ENCODE measurements at places on chromosomes 11 and 22.

GRCh38 chr11:62012832-62013461 is 45.5 kb upstream of the FTH1 start:
- no peak for DNase-seq

GRCh38 chr11:70470127-70470526 is 71.8 kb downstream of the CTTN start:
- no peak for DNase-seq

GRCh38 chr11:85182441-85183387 is 444.4 kb downstream of the DLG2 start:
- DNase-seq: no peak

- DNase-seq: no peak
Observed at GRCh38 chr11:77113382-77114088, 10.9 kb downstream of the OMP start.

DNA sequence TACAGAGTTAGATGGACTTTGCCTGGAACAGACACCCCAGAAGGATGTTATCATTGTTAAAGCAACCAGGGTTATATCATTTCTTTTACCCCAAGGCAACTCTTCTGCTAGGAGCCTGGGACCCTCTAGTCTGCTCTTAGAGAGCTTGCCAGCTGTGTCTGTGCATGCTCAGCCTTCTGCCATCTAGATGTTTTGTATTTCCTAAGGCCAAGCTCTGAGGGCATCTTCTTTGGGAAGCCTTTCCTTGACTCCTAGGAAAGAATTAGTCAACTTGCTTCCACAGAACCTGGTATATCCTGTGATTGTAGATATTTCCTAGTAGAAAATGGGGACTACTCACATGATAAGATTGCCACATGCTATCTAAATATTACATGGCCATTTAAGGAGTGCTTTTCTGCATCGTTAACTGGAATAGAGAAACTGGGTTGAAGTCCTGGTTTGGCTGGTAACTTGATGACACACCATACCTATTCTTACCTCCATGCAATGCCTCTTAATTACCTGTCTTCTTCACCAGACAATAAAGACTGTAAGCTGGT is 87.6 kb downstream of the STIM1 start:
- DNase-seq: no peak

DNA sequence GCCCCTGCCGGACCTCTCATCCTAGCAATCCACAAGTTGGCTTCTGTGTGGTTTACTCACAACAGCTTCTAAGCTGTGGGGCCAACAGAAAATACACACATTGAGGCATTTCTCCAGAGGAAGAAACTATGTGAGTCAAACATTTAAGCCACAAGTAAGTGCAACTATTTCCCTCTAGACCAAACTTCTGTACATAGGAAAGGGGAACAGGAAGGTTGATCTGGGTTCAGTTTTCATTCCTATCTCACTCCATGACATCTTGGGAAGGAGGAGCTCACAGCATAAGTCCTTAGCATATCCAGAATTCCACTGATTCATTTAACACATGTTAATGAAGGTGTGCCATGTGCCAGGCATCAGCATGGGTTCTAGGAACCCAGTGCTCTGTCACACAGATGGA is 72.8 kb upstream of the PICALM start:
- DNase-seq: no peak

GRCh38 chr11:20937826-20938225 is 268.4 kb downstream of the NELL1 start:
- DNase-seq: no peak

DNA sequence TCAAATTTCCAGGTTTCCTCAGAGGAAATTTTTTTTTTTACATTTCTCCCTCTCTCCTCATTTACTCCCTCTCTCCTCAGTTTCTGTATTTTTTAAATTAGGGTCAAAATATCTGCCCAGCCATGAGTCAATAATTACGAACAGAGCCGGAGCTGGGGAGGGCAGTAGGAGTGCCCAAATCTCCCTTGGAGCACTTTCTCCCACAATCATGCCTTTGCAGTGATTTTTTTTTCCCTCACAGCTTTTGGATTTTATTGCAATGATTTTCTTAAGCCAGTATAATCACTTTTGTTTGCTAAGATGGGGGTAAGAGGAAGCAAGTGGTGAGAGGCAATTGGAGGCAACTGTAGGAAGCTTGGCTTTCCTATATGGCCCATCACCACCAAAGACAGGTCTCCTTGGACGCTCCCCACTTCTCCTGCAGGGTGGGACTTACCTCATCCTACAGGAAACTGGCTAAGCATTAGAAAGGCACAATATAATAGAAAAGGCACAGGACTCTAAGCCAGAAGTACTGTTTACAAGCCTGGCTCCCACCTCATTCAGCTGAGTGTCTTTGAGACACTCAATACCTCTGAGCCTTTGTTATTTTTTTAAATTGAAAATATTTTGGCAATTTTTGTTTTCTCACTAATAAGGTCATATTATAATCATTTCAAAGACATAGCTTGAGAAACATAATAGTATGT is 192.6 kb upstream of the PITPNB start:
- DNase-seq: no peak

GRCh38 chr22:27892064-27892463 is 27.0 kb downstream of the PITPNB start:
- DNase-seq: no peak

- DNase-seq: no peak
Observed at GRCh38 chr22:45180146-45180679, 16.5 kb downstream of the NUP50 start.

- no peak for DNase-seq
Observed at GRCh38 chr11:58659404-58659803, 36.9 kb downstream of the CNTF start.

DNA sequence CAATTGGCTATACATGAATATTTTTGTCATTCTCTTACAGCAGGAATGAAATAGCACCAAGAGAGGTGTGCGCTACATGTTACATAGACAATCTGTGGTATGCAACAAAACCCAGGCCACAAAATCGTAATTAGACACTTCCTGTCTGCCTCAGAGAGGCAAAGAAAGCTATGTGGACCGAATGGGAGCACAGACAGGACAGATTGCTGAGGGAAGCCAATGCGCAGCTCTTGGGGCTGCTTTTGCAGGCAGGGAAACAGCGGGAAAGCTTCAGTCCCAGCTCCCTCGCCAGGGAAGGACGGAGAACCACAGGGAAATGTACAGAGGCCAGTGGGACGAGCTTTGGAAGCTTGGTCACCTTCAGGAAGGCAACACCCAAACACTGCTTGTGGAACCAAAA is 40.9 kb downstream of the SERPINH1 start:
- no peak for DNase-seq

GRCh38 chr11:58070585-58070984 is 39.8 kb downstream of the OR6Q1 start:
- DNase-seq: no peak

DNA sequence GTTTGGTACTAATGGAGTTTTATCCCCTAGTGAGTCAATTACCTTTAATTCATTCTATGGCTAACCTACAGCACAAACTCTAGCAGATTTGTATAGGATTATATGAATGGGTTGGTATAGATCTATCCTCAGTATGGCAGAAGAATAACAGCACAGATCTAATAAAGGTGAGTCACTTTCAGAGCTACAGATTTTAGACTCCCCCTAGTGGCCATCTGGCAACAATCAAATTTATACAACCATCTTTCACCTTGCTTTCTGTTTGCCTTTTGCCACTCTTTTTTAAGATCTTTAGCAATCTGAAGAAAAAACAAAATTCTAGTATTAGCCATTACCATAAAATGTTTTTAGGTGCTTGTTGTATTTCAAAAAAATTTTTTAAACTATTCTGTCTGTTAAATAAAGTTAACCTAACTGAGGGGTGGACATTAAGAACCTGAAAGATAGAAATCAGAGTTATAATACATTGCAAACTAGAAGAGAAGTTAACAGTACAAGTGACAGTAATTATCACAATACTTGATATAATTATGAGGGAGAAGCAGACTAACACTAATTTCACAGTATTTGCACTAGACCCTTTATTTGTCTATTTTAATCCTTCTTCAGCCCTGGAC is 25.8 kb downstream of the DDIAS start:
- DNase-seq: no peak

DNA sequence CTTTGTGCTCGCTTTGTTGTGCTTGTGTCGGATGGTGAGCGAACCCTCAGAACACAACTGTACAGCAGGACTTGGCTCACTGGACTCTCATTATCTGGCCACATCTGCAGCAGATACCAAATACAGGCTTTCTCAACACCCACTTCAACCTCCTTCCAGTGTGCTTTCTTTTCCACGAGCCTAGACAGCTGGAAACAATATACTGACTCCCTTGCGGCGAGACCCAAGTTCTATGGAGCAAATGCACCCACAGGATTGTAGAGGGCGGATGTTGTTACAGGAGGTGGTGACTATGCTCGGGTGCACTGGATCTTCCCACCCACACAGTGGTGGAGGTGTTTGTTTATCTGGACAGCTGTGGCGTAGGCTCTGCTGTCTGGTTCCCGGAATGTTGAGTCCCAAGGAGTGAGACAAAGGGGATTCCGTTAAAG is 204.3 kb downstream of the TENM4 start:
- DNase-seq: no peak

GRCh38 chr11:36346562-36347383 is 50.7 kb downstream of the PRR5L start:
- no peak for DNase-seq

- peak; percentile 79 for DNase-seq
Observed at GRCh38 chr11:1652771-1653540, 23.4 kb downstream of the KRTAP5-5 start.

DNA sequence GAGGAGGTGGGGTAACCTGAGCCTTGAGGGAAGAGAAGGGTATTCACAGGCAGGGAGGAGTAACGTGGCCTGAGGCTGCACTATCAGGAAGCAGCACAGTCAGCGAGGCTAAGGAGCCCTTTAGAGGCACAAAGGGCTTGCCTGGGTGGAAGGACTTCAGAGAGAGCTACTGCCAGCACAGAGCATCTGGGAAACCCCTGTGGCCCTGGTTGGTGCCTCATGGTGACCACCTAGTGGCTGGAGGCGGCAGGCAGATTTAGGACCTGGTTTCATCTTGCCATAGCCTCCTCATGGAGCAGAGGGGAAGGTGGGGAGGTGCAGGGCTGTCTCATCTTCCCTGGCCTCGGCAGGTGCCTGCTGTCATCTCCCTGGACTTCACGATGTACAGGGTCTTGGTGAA is 64.5 kb downstream of the MPPED1 start:
- DNase-seq: no peak

GRCh38 chr11:85164743-85165142 is 462.4 kb downstream of the DLG2 start:
- no peak for DNase-seq

GRCh38 chr11:17613428-17613962 is 66.4 kb downstream of the OTOG start:
- no peak for DNase-seq

- DNase-seq: no peak
Observed at GRCh38 chr11:111123463-111124398, 121.8 kb upstream of the POU2AF2 start.

DNA sequence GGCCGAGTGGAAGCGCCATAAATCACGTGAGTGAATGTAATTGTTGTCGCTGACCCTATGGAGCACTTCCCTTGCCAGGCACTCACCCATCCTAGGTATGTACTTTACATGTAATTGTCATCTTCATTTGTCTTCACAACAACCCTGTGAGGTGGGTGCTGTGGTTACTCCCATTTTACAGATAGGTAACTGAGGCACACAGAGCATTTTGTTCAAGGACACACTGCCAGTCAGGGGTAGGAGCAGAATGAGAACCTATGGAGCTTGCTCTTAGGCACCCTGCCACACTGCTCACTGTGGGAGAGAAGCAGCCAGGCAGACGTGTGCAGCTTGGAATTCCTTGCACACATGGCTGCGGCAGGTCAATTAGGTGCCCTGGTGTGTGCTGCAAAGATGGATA is 785 bp upstream of the EFCAB6 start:
- DNase-seq: no peak

DNA sequence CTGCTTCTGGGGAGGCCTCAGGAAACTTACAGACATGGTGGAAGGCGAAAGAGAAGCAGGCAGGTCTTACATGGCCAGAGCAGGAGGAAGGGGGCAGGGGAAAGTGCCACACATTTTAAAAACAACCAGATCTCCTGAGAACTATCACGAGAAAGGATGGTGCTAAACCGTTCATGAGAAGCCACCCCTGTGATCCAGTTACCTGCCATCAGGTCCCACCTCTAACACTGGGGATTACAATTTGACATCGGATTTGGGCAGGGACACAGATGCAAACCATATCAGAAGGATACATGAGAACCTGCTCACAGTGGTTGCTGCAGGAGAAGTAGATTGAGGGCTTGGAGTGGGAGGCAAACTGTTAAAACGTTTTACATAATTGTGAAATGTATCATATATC is 152.2 kb downstream of the ADAMTS15 start:
- DNase-seq: no peak

DNA sequence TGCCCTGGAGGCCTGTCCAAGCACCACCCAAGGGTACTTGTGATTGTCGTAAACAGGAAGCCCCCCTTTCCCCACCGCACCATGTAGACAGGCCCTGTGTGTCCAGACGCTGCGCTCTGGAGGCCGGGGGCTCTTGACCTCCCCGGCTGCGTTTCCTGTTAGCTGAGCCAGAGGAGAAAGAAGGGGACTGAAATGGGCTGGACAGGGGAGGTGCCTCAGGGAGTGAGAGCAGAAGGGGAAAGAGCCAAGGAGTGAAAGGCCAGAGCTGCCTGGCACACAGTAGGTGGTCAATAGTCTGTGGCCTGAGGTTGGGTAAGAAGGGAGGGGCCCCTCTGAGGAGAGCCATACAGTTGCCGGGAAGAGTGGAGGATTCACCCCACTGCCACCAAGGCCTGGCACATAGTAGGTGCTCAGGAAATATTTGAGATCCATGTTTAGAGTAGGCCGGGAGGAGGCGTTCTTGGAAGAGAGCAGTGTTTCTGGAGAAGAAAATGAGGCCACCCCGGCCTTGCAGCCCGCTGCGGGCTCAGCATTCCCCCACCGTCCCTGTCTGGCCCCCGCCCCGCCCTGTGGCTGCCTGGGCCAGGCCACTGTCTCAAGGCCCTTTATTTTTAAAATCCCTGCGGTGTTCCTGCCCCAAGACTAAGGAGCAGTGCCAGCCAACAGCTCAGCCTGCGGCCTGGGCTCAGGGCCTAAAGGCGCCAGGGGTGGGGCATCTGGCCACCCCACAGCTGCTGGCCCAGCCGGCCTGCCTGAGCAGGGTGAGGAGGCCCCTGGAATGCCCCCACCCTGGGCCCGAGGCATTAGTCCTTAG is 13.6 kb upstream of the CDC42EP1 start:
- no peak for DNase-seq

GRCh38 chr22:23199159-23199558 is 18.9 kb downstream of the BCR start:
- DNase-seq: no peak

GRCh38 chr11:73493956-73494598 is 103.8 kb downstream of the FAM168A start:
- DNase-seq: no peak

DNA sequence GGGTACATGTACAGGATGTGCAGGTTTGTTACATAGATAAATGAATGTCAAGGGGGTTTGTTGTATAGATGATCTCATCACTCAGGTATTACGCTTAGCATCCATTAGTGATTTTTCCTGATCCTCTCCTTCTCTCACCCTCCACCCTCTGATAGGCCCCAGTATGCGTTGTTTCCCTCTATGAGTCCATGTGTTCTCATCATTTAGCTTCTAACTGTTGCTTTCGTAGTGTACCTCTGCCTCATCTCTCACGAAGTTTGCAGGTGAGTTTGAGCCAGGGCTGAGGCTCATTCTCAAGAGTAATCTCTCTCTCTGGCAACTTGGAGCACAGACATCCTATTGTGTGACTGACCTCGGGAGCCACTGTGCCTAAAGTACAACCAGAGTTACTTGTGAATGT is 4.7 kb upstream of the HBE1 start:
- no peak for DNase-seq

- no peak for DNase-seq
Observed at GRCh38 chr11:15622231-15622890, 507.6 kb downstream of the INSC start.

- no peak for DNase-seq
Observed at GRCh38 chr22:46377525-46378425, 42.3 kb downstream of the TRMU start.
